Psoas muscle (tissue), 8 donors: ENCODE measurements at places on chromosomes 12 and 14. TPM values are rescaled to one million over a fixed set of nuclear protein-coding genes. Genes with fewer than 3 reads are reported as not detected.
A peak's percentile ranks its signal among the peaks of the same experiment; 100 is the strongest.

- DNase-seq, result peak; percentile 66
Measured at GRCh38 chr14:69850086-69850735, 29.0 kb upstream of the SMOC1 start.

DNA sequence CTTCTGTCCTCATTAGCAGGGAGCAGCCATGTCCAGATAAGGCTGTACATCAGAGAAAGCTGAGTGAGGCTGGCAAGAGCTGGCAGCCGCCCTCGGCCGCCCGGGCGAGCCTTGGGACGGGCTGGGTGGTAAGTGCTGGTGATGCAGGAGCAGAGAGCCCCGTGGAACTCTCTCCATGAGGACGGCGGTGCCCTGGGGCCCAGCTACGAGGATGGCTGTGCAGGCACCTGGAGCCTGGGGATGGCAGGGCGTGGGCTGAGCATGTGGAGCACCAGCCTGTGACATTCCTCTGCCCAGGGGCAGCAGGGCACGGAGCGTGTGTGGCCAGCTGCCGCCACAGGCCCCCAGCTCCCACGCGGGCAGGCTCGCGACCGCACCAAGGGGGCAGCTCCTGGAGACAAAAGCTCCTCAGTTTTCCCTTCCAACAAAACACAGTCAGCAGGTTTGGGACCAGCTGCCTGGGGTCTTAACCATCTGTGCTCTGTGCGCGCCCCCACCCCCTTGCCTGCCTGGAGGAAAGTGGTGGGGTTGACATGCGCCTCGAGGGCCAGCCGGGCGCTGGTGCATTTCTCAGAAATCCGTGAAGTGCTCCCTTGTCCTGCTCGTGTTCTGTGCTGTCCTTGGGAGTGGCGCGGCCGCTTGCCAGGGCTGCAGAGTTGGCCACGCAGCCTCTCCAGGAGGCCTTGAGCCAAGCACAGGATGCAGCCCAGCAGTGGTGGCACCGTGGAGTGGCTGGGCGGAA, 21.4 kb downstream of the PACS2 start:
- peak; percentile 85 for DNase-seq

GRCh38 chr12:101700299-101700820, 2.9 kb downstream of the CHPT1 start:
- DNase-seq, result no peak

The PFDN5 gene
- 239 TPM for total RNA-seq

The TAS2R9 gene
- total RNA-seq, result not detected

The RD3L gene
- total RNA-seq, result not detected

The KCNC2 gene
- not detected for total RNA-seq
